ENCODE measurements at places on chromosomes 6 and 20. TPM values are rescaled to one million over a fixed set of nuclear protein-coding genes. Genes with fewer than 3 reads are reported as not detected.

Gene MAVS
- total RNA-seq: 40.5 TPM

Gene MAFB
- 0.05 TPM for total RNA-seq

Gene CCN6
- total RNA-seq: not detected

Gene INSM1
- 0.05 TPM for total RNA-seq

Gene TREML2
- 26.8 TPM for total RNA-seq

Gene TRIM15
- 0.25 TPM for total RNA-seq
